Esophagus squamous epithelium (tissue), 5 donors: ENCODE measurements at places on chromosomes 12 and 14.

GRCh38 chr14:75290851-75291250, 12.2 kb downstream of the FOS start:
- no peak for DNase-seq

DNA sequence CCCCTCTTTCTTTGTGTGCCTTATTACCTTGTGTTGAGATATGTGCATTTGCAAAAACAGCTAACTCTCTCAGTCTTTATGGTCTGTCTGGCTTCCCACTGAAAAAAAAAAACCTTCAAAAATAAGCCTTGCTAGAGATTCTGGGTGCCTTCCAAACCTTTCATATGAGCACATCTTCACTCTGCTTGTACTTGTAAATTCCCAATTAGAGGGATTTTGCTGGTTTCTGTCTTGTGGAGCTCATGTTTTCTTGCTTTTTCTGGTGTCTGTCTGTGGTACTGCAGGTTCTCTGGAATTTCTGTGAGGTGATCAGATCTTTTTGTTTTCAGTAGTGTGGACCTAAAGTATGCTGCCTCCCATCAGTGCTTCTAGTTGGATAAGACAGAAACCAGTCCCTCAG, 100.1 kb downstream of the PIK3C2G start:
- DNase-seq = no peak

- no peak for DNase-seq
These were observed 34.7 kb downstream of the CYP46A1 start for GRCh38 chr14:99718811-99719192.

DNA sequence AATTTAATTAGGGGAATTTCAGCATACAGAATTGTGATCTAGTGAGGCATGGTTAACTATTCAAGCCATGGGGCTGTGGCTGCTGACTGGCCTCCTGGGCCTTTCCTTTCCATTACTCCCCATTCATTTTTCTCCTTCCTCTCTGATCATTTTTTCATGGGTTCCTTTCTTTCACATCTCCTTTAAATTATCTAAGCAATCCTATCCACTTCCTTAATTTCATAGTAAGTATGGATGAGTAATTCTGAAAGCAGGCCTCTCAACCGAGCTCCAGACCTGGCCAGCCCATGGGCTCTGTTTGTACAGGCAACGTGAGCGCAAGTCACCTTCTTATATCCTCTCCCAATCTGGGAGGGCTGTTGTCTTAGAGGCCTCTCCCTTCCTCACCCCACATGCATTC, 13.4 kb downstream of the CKAP4 start:
- no peak for DNase-seq

DNA sequence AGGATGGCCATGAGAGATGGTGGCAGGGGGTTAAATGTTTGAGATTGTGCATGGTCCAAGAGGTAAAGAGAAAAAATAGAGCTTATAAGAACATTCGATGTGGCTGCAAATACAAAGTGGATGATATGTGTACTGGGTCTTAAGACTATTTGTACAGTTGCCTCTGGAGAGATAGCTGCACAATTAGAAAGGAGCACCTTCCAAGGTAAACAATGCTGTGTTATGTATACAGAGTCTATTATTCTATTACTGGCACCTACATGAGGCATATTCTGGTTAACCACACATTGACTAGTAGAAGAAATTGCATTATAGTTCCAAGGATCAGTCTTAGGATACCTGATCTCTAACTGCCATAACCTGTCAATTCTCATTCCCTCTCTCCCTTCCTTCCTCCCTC, 238.0 kb upstream of the FOXN3 start:
- DNase-seq = no peak
